ENCODE measurements at places on chromosomes 16 and 17. TPM values are rescaled to one million over a fixed set of nuclear protein-coding genes. Genes with fewer than 3 reads are reported as not detected.

DNA sequence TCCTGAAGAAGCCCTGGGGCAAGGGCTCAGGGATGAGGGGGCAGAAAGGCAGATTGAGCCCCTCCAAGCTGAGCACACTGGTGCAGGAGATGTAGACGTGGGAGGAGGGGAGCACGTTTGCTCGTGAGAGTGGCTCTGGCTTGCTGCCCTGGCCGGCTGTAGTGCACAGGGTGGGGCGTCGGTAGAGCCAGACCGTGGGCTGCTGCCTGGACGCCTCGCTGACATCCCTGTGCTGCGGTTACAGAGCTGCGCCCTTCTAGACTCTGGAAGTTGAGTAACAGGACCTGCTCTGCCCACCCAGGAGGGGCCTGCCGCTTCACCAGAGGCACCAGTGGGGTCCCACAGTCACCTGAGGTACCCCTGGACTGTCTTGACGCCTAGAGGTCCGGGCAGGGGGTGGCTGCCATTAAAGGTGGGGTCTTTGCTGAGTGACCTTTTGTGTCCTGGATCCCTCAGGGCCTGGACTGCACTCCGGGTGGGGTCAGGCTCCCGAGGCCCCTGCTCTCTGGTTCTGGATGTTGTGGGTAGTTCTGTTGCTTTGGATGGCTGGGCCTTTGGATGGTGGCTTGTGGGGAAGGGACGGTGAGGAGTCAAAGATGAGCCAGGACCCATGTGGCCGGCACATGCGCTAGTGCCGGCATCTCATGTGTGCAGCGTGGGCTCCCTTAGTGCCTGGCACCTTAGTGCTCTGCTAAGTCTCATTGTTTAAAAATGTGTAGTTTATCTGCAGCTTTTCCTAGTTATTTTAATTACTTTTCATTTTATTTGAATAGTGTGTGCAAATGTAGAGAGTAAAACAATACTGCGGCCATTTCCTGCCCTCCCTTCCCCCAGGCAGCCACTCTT lies 41.7 kb downstream of the PGS1 start:
- DNase-seq, result no peak

DNA sequence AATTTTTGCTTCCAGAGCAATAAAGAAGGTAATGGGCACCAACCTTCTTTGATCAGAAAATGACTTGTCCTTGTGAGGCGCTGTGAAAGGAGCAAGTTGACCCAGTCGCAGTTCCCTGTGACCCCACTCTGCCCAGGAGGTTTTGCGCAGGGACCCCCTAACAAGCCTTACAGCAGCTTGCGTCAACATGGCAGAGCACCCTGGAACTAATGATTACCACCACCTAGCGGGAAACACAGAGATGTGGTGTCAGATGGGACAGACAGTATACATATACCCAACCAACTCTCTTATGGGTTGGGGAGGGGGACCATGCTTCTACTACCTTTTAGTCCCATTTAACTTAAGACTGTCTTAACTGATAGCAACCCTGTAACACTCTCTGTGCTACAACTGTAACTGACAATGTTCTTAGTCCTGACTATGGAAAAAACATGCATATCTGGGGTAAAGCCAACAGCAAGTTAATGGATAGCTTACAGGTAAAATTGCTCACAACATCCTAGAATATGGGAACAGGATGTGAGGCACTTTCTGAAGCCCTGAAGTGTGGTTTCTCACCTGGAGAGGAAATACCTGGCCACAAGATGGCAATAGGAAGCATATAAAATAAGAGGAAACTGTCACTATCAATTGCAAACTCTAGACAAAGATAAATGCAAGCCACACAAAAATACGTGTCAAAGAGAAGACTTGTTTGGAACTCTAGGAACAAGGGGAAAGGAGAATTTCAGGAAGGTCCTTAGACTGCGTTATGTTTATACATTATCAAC lies 3.0 kb downstream of the KARS1 start:
- no peak for DNase-seq

DNA sequence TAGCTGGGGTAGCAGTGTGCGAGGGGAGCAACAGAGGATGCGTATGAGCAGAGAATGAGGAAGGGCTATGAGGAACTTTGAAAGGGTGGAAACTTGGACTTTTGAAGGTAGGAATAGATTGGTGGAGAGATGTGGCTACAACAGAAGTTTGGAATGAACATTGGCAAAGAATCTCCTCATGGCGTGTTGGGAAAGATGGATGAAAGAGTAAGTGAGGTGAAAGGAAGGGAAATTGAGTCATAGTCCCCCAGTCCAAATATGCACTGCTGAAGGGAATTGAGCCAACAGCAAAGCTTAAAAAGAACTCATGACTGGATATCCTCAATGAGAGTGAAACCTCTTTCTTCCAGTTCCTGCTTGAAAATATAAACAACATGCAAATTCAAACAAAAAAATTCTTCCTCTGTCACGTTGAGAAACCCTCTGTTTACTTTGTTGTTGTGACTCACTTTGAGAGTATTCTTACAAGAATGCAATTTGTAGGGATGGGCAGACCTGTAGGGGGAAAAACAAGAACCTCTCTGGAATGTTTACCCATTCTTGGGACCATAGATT lies 313.2 kb upstream of the KCNJ16 start:
- DNase-seq, result no peak

- no peak for DNase-seq
These were observed 213.8 kb upstream of the NLRP1 start for GRCh38 chr17:5798094-5798493.

DNA sequence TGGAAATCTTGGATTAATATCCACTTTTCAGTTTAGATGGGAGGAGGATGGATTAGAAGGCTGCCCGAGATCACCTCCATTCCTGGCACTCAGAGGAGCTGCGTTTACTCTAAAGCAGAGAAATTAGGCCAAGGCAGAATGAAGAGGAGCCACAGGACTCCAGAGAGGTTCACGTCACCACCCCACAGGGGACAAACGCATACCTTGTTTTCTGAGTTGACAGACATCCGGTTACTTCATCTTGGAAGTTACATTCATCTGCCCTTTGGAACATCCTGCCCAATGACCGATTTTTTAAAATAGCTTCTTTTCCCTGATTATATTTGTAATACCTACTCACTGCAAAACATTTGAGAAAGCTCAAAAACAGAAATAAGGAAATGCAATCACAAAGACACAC lies 220.0 kb downstream of the SOX9 start:
- DNase-seq, result no peak

GRCh38 chr17:3557768-3558583 lies at the start of gene TRPV3:
Gene TRPV3 (minus strand): TSS chr17:3557812. CDS start chr17:3554850, 2,962 bp downstream.
- DNase-seq, result no peak

SNAI3 gene
- total RNA-seq, result 0.37 TPM

FOXN1 gene
- total RNA-seq, result not detected

GRCh38 chr17:3037259-3037658 lies 26.1 kb downstream of the OR1D5 start:
- no peak for DNase-seq

OTOP2 gene
- not detected for total RNA-seq

DNA sequence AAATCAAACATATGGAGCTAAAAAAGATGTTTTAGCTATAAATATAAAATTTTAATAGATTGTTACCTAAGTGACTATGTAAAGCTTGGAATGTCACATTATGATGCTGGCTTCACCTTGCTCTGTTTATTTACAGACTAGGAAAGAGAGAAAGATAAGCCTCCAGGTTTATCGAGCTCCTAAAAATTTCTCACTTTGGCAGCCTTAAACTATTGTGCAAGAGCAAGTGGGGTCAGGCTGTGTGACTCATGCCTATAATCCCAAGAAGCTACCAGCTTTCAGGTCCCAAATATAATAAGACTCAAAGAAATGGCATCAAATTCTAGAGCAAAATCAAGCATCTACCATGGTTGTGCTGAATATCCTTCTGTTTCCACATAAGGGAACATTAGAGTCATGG lies 34.3 kb upstream of the PRSS54 start:
- no peak for DNase-seq

- DNase-seq, result no peak
These were observed 3.5 kb downstream of the MSI2 start for GRCh38 chr17:57259817-57260216.

GRCh38 chr16:14496786-14497185 lies 133.3 kb downstream of the PARN start:
- DNase-seq, result no peak

DNA sequence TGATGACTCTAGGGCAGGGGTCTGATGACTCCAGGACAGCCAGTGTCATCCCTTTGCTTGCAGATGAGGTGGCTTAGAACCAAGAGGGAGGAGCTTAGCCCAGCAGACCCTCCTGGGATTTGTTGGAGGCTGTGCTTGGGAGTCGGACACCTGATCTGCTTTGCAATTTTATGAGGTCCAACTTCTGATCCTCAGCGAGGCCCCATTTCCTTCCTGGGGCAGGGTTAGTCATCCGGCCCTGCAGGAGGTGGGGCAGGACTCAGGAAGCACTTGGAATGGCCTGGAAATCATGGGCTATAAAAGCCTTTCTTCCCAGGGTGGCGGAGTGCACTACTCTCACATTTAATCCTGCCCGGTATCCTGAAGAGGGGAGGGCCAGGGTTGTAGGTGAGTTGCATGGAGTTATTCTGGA lies 168.5 kb downstream of the MSI2 start:
- DNase-seq, result no peak

GRCh38 chr16:24255456-24256371 lies at the start of gene CACNG3:
Gene CACNG3 (plus strand): TSS chr16:24256335. CDS start chr16:24256755, 420 bp downstream.
- no peak for DNase-seq

DNA sequence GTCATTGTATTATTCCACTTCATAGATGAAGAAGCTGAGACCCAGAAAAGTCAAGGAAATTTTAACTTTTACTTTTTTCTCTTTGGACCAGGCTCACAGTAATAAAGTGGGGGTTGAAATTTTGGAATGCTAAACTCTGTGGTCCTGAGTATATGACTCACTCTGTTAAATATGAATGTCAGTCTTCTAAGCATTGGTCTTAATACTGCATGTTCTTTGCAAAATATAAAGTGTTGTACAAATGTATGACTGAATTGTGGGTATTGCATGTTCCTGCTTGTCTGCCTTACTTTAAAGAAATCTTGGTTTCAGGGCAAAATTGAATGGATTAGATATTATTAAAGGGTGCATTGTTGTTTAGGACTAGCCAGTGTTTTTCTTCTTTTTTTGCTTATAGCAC lies 950.8 kb upstream of the GOT2 start:
- DNase-seq, result no peak

GRCh38 chr17:75036643-75037268 lies 10.0 kb downstream of the ATP5PD start:
- peak; percentile 78 for DNase-seq

ITGAD gene
- total RNA-seq, result 0.47 TPM

GRCh38 chr16:4601036-4601863 lies 13.4 kb downstream of the UBALD1 start:
- DNase-seq, result no peak

DNA sequence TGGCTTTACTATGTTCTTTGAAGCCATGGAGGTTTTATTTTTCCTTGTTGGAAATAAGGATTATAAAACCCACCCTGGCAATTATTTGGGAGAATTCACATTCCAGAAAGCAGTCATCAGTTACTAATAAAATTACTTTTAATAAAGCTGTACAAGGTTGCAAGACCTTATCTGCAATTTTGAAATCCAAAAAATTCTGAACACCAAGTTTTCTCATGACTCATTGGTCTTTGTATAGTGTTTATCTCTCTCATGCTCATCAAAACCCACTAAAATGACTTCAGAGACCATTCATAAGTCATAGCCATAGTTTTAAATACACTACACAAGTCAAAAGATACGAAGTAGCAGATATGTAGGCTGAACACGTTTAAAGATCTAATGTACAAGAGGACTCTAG lies 6.0 kb upstream of the KRT38 start:
- DNase-seq, result no peak

FA2H gene
- total RNA-seq, result not detected

GRCh38 chr17:72142614-72143013 lies 21.8 kb downstream of the SOX9 start:
- DNase-seq, result no peak

- DNase-seq, result no peak
These were observed 24.7 kb downstream of the HS3ST2 start for GRCh38 chr16:22838681-22839080.

- DNase-seq, result no peak
These were observed 226.1 kb upstream of the TOX3 start for GRCh38 chr16:52773026-52773425.

DNA sequence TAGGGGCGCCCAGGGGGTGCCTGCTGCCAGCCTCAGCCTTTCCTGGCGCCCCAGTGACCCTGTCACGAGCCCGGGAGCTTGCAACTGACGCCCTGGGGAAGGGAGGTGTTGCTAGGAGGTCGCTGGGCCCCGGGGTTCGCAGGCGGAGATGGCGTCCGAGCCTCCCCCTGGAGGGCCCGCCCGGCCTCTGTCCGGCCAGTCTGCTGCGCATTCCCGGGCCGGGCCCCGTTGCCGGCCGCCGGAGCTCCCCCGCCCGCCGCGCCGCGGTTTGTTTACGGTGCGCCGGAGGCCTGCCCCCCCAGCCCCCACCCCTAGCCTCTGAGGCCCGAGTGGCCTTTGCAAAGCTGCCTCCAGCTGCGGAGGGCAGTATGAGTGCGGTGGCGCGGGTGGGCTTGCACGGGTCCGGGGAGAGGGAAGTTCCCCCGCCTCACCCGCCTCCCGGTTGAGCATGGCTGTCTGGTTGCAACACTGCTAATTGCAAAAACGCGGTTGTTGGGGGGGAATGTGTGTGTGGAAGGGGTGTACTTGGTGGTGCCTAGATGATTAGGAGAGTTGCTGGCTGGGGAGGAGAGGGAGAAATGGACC lies 514 bp downstream of the THRA start:
- no peak for DNase-seq

DNA sequence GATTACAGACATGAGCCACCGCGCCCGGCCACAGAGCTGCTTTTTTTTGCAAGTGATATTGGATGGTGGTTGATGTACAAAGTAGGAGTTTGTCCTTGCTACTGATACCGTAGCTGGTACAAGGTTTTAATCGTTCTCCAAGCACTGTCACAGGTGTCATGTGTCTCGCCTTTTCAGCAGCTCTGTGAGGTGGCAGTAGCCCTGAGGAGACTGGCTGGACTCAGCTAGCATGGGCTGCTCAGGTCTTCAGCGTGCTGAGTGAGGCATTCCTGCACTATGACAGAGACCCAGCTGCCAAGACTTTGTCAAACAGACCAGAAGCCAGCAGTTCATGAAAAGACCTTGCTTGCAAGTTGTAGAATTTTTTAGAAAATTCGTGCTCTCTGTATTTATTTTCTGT lies 7.2 kb downstream of the WWOX start:
- DNase-seq, result no peak

DNA sequence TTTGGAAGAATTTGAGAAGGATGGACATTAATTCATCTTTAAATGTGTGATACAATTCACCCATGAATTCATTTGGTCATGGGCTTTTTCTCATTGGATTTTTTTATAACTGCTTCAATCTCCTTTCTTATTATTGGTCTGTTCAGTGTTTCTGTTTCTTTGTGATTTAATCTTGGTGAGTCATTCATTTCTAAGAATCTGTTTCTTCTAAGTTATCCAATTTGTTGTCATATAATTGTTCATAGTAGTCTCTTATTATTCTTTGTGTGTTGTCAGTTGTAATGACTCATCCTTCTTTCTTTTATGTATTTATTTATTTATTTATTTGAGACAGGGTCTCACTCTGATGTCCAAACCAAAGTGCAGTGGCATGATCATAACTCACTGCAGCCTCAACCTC lies 146.1 kb upstream of the ZNF267 start:
- no peak for DNase-seq

LITAFD gene
- not detected for total RNA-seq

GRCh38 chr17:3532106-3532858 lies 25.3 kb downstream of the TRPV3 start:
- no peak for DNase-seq

TMEM220 gene
- total RNA-seq, result 17.4 TPM

- DNase-seq, result no peak
These were observed 21.2 kb downstream of the TBX2 start for GRCh38 chr17:61420745-61421398.

ODAD4 gene
- total RNA-seq, result 0.96 TPM

SGF29 gene
- total RNA-seq, result 19.7 TPM
